Activated naive CD8-positive, alpha-beta T cell treated with anti-CD3 and anti-CD28 coated beads for 36 hours (primary cell): ENCODE measurements at places on chromosomes 13 and 19. TPM values are rescaled to one million over a fixed set of nuclear protein-coding genes. Genes with fewer than 3 reads are reported as not detected.

Gene ZNF607
- 6.5 TPM for total RNA-seq

Gene RNF17
- not detected for total RNA-seq

Gene MEIOSIN
- total RNA-seq, result 0.08 TPM

Gene METTL21C
- total RNA-seq, result not detected

Gene ZNF221
- total RNA-seq, result 1.2 TPM

Gene MED4
- total RNA-seq, result 66.8 TPM

Gene SMAD9
- total RNA-seq, result 0.10 TPM

Gene TMIGD2
- total RNA-seq, result 12.6 TPM

Gene LINGO3
- not detected for total RNA-seq

Gene CPB2
- not detected for total RNA-seq

Gene CD70
- 15.3 TPM for total RNA-seq

Gene FPR2
- total RNA-seq, result not detected

Gene C13orf42
- total RNA-seq, result not detected

Gene CA11
- 14.1 TPM for total RNA-seq

Gene SLC17A7
- total RNA-seq, result not detected

Gene RETN
- not detected for total RNA-seq

Gene MBD3
- 111 TPM for total RNA-seq

Gene RUBCNL
- 1.1 TPM for total RNA-seq

Gene ADAMTSL5
- 1.5 TPM for total RNA-seq

Gene LILRB5
- total RNA-seq, result not detected

Gene KLK12
- not detected for total RNA-seq

Gene TEX101
- not detected for total RNA-seq

Gene GPR180
- total RNA-seq, result 7.0 TPM

Gene GFY
- not detected for total RNA-seq

Gene IL4I1
- total RNA-seq, result 2.9 TPM

Gene CCDC194
- 1.6 TPM for total RNA-seq

Gene DPF1
- total RNA-seq, result 0.50 TPM

Gene PCDH20
- total RNA-seq, result not detected

Gene MIER2
- 18.6 TPM for total RNA-seq

Gene UHRF1
- total RNA-seq, result 245 TPM

Gene SYCN
- not detected for total RNA-seq

Gene KCNJ14
- total RNA-seq, result 1.5 TPM

Gene PRR20D
- total RNA-seq, result not detected

Gene FCER2
- 1.5 TPM for total RNA-seq

Gene MZF1
- 10.2 TPM for total RNA-seq

Gene MEF2B
- total RNA-seq, result 2.3 TPM

Gene CBLC
- total RNA-seq, result not detected

Gene CLDN10
- total RNA-seq, result not detected

Gene FFAR3
- 1.3 TPM for total RNA-seq
